ENCODE measurements at places on chromosomes 6 and 20. TPM values are rescaled to one million over a fixed set of nuclear protein-coding genes. Genes with fewer than 3 reads are reported as not detected.

Gene BPIFB4
- total RNA-seq: not detected

Gene CALHM5
- not detected for total RNA-seq

- no peaks in the 10 kb centered on the region for H3K27me3 ChIP-seq
- H3K36me3 ChIP-seq: no peaks in the 10 kb centered on the region
- no peak for DNase-seq
- H3K4me1 ChIP-seq: no peaks in the 10 kb centered on the region
These were observed 334.1 kb upstream of the KCNQ5 start for GRCh38 chr6:72287801-72288200.

- H3K27ac ChIP-seq: peak overlapping the region; percentile 5
- H3K4me3 ChIP-seq: no peak overlapping the region
- DNase-seq: no peak
- peaks cover 61% of the 10 kb centered on the region for H3K36me3 ChIP-seq
- H3K4me1 ChIP-seq: peaks cover 19% of the 10 kb centered on the region
These were observed 13.6 kb downstream of the CDC5L start for GRCh38 chr6:44401138-44401537.

- DNase-seq: no peak
- H3K27me3 ChIP-seq: no peaks in the 10 kb centered on the region
- no peaks in the 10 kb centered on the region for H3K4me1 ChIP-seq
- no peaks in the 10 kb centered on the region for H3K36me3 ChIP-seq
- no peak overlapping the region for H3K27ac ChIP-seq
These were observed 197.5 kb downstream of the BCKDHB start for GRCh38 chr6:80304014-80304413.

DNA sequence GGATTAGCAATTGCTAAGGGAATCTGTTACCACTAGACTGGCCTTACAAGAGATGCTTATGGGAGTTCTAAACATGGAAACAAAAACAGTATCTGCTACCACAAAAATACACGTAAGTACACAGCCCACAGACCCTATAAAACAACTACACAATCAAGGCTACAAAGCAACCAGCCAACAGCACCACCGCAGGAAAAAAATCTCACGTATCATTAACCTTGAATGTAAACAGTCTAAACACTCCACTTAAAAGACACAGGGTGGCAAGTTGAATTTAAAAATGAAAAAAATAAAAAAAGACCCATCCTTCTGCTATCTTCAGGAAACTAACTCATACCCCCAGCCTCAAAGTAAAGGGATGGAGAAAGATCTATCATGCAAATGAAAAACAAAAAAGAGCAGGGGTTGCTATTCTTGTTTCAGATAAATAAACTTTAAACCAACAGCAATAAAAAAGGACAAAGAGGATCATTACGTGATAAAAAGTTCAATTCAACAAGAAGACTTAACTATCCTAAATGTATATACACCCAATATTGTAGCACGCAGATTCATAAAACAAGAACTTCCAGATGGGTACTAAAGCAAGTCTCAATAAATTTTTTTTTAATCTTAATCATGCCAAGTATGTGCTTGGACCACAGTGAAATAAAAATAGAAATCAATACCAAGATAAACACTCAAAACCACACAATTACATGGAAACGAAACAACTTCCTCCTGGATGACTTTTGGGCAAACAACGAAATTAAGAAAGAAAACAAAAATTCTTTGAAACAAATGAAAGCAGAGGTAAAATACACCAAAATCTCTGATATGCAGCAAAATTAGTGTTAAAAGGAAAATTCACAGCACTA is 52.3 kb downstream of the RNGTT start:
- peaks cover 36% of the 10 kb centered on the region for H3K36me3 ChIP-seq
- H3K27ac ChIP-seq: no peak overlapping the region
- no peak for DNase-seq
- H3K27me3 ChIP-seq: no peaks in the 10 kb centered on the region

GRCh38 chr6:37139230-37139962 is 30.6 kb upstream of the PIM1 start:
- peaks cover 58% of the 10 kb centered on the region for H3K4me1 ChIP-seq
- no peak overlapping the region for H3K27ac ChIP-seq
- no peak overlapping the region for H3K4me3 ChIP-seq
- no peak for DNase-seq
- no peaks in the 10 kb centered on the region for H3K27me3 ChIP-seq
